ENCODE measurements at places on chromosomes 12 and 14. TPM values are rescaled to one million over a fixed set of nuclear protein-coding genes. Genes with fewer than 3 reads are reported as not detected.

The BDKRB1 gene
- total RNA-seq = 19.8 TPM

The MIPOL1 gene
- total RNA-seq = 17.1 TPM

The COX8C gene
- not detected for total RNA-seq

The SIRT4 gene
- 2.4 TPM for total RNA-seq

The RASSF9 gene
- total RNA-seq = 6.1 TPM

The HOXC13 gene
- not detected for total RNA-seq
